DND-41 (cell line): ENCODE measurements at places on chromosomes 4 and X.

DNA sequence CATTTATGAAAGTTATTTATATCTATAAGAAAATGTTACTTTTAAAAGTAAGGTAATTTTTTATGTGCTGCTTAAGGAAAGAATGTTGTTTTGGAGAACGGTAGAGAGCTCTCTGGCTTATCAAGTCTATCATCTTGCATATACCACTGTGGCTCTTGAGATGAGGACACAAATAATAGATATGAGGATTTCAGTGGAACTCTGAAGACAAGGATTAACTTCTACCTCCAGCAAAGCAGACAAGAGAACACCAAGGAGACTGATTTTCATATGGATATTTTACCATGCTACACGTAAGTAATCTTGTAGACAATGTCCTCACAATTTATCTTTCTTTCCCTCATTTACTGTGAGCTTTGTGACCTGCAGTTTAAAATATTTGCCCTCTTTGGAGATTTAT lies 557.5 kb upstream of the NDST4 start:
- no peak for DNase-seq

DNA sequence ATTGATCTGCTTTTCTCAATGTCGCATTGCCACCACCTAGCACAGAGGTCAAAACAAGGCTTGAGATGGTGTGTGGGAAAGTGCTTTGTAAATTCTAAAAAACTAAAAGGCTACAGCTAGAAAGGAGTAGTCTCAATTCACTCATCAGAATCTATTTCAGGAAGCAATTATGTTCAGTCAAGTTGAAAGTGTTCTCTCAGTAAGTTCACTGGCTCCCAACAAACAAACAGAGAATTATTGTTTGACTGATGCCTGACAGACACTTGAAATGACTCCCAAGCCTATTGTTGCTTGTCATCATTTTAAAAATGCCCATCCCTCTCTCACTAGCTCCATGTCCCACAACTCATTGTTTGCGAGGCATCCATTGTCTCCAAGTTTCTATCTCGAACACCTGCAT lies 419.6 kb upstream of the CPEB2 start:
- DNase-seq, result no peak

GRCh38 chr4:65515646-65516045 lies 154.6 kb downstream of the EPHA5 start:
- no peak for DNase-seq

GRCh38 chrX:153732401-153732800 lies 7.7 kb downstream of the ABCD1 start:
- no peak for DNase-seq

- no peak for DNase-seq
Observed at GRCh38 chr4:110112056-110112455, 86.4 kb downstream of the ELOVL6 start.
